Activated CD8-positive, alpha-beta memory T cell treated with anti-CD3 and anti-CD28 coated beads, Interleukin-2, amount 10 ng/mL, durations not matched to agents 7 days and 5 days (primary cell): ENCODE measurements at places on chromosomes 4 and X.

- DNase-seq, result no peak
Observed at GRCh38 chr4:2090642-2091041, 31.5 kb downstream of the NAT8L start.

- no peak for DNase-seq
Observed at GRCh38 chr4:174211622-174212044, 71.8 kb downstream of the FBXO8 start.

- DNase-seq, result no peak
Observed at GRCh38 chrX:97909245-97909644, 1025.5 kb downstream of the RPA4 start.

DNA sequence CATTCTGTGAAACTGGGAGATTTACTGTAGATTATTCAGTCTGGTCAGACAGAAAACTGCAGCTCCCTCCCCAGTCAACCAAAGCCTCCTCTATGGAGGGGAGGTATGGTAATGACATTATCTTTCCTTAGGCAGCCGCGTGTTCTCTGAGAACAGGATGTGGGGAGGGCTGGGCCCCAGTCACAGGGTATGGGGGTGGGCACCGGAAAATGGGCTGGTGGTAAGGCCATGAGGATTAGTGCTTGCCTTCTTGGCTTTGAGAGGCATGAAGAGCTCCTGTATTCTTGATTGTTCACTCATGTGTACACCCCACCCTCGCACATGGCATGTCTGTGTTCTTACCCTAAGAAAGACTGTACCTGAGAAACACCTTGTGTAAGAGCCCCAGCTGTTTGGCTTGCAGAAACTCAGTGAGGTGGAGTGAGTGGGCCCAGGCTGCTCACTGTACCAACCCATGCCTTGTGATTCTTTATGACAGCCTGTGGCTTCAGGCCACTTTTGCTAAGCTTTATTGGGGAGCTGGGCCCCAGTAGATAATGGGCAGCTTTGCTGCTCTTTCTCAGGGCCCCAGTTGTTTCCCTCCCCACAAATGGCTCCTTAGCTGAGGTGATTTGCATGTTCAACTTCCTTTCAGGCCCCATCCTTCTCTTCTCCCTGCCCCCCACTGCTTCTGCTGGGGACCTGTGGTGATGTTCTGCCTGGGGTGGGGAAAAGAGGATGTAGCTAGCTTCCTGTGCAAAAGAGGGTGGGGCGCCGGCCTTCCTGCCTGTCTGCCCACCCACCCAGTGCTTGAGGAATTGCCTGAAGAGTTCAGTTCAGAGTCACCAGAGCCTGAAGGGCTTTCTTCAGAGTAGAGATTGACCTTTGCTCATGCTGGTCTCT lies 30.7 kb downstream of the MSN start:
- DNase-seq, result peak; percentile 89

DNA sequence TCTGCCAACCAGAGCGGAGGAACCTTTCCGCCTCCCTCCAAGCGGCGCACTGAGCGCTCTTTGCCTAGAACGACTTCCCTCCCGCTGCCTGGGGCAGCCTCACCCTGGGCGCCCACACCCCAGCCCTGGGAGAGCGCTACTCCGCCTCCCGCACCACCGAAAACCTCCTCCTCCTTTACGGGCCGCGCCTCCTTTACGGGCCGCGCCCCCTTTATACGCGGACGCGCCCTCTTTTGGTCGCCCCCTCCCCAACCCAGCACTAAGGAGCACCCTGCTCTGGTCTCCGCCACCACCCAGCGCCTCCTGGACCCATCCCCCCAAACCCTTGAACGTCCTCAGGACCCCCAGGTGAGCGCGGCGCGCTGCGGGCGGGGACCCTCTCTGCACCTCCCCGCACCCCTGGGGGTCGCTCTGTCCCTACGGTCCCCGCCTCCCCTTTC lies 586 bp upstream of the NSG1 start:
- peak; percentile 51 for DNase-seq

- DNase-seq, result peak; percentile 51
Observed at GRCh38 chr4:127400731-127401346, 231.9 kb upstream of the INTU start.
